ENCODE measurements at places on chromosomes 5 and 9.

DNA sequence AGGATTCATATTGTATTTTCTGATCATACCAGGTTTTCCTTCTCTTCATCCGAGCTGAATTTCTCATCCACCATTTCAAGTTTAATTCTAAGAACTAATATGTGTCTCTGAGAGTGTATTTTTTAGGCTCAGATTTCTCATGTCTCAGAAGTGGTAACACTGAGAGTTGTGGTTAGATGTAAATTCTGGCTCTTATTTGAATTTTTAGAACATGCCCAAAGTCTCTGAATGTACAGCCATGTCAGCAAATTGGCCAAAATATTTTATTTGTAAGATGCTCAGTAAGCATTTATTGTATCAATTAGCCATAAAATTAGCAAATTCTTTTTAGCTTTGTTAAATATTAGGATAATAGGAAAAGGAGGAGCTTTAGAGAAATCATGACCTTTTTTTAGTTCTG, 16.6 kb downstream of the SV2C start:
- DNase-seq = no peak

GRCh38 chr5:81014348-81014747, 54.2 kb downstream of the RASGRF2 start:
- no peak for DNase-seq

- no peak for DNase-seq
These were observed 309.1 kb downstream of the SPOCK1 start for GRCh38 chr5:137190031-137190430.

DNA sequence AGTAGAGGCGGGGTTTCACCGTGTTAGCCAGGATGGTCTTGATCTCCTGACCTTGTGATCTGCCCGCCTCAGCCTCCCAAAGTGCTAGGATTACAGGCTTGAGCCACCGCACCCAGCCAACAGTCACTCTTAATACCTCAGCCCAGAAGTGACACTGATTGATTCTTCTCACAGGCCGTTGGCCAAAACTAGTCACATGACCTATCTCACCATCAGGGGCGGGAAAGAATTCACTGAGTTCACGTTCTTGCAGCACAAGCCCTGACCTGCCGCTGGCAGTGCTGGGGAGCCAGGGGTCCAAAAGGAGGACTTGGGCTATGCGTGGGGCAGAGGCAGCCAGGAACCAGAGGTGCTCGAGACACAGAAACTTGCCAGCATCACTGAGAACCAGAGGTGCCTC, 55.0 kb upstream of the CPLX2 start:
- DNase-seq = no peak

DNA sequence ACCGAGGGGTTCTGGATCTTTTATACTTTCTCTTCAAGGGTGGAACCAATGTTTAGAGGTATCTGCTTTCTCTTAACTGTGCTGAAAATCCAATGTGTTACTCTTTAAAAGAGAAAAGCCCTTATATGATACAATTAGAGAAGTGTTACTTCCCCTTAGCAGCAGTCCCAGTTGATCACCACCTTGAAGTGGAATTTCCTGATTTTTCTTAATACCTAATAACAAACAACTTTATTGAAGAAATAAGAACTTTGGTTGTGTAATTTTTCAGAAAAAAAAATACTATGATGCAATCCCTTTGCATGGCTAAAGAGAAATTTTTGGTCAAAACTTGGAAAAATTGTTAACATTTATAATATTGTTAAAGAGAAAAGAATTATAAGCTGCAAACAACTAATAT, 24.7 kb downstream of the SLC1A3 start:
- no peak for DNase-seq

DNA sequence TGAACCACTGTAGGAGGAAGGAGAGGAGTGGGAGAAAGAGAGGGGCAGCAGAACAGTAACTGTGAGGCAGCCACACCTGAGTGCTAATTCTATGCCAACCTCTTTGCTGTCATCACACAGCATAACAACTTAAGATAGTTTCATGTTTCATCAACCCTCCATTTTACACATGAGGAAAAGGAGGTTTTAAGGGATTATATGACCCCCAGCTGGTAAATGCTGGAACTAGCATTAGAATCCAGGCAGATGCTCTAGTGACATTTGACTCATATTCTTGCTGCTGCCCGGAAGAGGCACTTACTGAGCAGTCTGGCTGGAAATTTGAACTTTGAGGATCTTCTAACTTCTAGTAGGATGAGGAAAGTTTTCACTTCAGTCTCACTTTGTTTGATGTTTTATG, 24.1 kb upstream of the VLDLR start:
- no peak for DNase-seq

All from stimulated activated CD8-positive, alpha-beta memory T cell treated with anti-CD3 and anti-CD28 coated beads, Interleukin-15, amount 100 ng/mL, for 1 hour (primary cell).